Foreskin keratinocyte (primary cell): ENCODE measurements at places on chromosomes 4 and X.

DNA sequence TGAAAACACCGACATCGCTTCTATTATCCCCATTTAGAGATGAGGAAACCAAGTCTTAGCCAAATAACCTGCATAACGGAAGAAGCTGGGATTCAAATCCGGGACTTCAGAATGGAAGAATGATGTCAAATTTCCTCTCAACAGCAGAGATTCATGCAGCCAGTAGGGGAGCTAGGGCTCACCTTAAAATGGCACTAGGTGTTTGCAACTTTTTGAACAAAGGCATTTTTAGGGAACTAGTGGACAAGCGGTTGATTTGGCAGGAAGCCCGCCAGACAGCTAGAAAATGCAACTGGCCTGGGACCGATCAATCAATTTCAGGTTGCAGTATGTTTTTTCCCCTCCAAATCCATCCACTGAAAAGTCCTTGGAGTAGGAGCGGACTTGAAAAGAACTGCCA, 224.2 kb downstream of the PTTG2 start:
- DNase-seq, result no peak

DNA sequence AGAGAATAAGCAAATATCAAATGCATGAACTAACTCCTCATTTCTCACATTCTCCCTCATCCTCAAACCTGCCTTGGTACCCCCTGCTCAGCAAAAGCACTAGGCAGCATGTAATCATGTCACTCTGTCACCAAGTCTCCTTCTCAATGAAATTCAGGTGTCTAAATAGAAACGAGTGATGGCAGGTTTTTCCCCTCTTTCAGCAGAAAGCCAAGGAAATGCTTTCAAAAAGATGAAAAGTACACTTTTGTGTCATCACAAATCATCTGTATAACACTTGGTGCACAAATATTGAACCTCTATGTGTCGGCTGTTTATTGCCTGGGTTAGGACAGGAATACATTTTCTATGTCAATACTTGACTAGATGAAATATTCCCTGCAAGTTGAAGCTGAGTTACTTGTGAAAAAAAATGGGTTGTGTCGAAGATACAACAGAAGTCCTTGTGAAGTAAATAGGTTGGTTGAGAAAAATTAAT, 285.1 kb upstream of the MAGEB18 start:
- DNase-seq, result no peak

DNA sequence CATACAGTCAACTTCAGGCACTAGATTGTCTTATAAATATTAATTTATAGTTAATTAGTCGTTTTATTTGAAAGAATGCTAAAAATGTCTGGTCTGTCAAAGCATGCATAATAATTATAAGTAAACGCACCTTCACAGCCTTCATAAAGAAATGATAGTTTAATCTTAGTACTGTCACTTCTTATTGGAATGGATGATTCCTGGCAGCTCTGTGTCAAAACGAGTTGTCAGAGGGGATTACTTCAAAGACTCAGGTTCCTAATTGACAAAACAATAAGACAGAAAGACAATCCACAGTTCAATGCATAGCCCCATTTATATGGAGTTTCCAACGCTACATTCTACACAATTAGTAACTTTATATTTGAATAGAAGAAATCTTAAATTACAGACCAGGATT, 461.3 kb upstream of the TECRL start:
- no peak for DNase-seq

DNA sequence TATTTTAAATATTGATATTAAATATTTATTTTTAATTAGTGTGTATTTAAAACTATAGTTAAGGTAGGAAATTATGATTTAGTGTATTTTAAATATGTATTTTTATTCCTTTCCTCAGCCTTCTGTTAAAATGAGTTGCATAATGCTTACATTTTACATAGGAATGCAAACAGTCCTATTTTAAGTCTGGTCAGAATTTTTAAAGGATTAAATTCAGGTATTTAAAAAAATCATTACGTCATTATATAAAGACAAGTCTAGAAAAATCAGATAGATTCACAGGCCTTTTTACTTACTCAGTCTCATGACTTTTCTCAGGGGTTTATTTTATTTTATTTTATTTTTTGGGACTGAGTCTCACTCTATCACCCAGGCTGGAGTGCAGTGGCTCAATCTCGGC, 50.4 kb upstream of the RPA4 start:
- no peak for DNase-seq

DNA sequence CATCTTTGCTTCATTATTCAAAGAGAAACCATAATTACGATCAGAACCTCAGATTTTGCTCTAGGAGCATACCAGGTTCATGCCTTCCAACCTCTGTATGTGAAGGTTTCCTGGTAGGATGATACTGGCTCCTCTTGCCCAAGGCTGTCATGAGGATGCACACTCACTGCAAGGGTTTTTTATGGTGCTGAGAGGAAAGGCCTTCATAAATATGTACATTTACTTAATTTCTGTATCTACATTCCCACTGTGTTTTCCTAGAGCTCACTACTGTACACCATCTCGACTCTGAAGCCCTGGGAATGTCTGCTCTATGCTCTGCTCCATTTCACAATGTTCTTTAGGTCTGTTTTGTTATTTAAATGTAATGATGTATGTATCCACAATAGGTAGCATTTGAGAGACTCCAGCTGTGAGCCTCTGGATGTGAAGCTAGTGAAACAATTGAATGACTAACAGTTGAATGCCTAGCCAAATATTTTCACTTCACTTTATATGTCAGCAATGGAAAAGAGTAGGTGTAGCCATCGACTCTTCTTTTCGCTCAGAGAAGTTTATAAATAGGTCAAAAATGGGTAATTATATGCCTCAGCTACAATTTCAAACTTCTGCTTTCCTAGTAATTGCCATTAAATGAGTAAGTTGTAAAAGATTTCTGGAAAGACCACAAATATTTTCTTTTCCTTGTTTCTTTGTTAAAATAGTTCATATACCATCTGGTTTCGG, 228.0 kb downstream of the PALLD start:
- DNase-seq, result no peak

DNA sequence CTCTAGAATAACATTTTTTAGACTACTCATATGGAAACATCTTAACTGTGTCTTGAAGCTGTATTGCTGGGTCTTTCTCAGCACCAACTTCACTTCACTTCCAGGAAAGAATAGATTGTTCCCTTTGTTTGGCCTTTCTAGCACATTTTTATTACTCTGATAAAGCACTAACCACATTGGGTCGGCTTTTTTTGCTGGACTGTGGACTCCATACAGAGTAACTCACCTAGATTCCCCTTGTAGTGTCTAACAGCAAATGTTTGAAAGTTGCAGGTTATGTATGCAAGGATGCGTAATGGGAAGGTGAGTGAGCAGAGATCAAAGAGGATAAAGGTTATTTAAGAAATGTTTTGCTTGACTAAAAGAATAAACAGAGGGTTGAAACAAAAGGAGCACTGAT, 101.2 kb downstream of the MMRN1 start:
- DNase-seq, result no peak
